Activated CD4-positive, alpha-beta T cell treated with anti-CD3 and anti-CD28 coated beads for 24 hours (primary cell): ENCODE measurements at places on chromosomes 7 and 10.

DNA sequence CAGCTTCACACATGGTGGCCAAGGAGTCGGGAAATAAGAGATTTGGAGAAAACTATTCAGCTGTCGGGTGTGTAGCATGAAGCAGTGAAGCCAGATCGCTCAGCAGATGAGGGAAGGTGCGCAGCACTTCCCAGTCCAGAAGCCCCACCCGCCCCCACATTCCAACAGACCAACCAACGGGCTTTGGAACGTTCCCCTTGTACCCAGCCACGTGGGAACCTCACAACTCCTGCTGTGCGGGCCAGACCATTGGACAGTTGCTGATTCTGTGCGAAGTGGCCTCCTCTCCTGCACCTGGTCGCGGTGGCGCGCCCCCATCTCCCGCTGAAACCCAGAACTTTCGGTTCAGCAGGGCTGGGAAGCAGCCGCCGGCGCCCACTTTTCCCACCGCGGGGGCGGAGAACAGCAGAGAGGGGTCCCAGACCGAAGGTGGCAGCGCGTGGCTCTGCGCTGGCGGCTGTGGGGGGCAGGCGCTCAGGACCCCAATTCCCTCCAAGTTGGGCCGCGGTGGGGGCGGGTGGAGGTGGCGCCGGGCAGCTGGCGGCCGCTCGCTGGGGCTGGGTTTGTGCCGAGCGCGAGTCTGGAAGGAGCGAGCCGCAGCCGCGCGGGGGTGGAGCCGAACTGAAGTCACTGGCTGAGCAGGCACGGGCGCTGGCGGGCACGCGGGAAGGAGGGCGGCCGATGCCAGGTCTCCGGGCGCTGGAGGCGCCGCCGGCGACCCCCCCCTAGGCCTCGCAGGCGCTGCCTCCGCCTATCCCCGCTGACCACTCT is 1301.5 kb upstream of the SORCS1 start:
- no peak for DNase-seq

DNA sequence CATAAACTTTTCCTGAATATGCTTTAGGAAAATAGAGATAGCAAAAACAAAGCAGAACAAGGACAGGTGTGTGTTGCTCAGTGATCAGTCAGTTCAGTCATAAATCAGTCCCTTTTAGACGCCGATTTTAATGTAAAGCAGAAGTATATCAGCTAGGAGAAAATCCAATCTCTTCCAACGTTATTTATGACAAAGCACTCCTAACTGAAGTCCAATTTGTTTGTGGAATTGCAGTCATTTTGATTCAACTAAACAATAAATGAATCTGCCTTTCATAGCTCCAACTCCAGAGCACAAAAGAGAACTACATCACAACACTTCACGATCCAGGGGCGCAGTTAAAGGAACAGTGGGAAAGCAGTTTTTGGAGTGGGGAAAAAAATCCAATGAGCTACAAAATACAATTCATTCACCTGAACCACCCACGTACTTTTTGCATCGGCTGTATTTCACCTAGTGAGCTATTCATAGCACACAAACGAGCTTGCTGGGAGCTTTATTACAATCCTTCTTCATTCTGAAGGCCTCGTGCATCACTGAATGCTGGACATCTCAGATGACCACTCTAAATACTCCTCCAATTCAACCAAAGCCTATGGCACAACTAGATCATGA is 151.3 kb downstream of the LRRN3 start:
- no peak for DNase-seq

- DNase-seq, result no peak
Observed at GRCh38 chr7:55539380-55539779, 32.9 kb downstream of the VOPP1 start.

GRCh38 chr10:56880606-56881005 is 519.5 kb upstream of the ZWINT start:
- no peak for DNase-seq

DNA sequence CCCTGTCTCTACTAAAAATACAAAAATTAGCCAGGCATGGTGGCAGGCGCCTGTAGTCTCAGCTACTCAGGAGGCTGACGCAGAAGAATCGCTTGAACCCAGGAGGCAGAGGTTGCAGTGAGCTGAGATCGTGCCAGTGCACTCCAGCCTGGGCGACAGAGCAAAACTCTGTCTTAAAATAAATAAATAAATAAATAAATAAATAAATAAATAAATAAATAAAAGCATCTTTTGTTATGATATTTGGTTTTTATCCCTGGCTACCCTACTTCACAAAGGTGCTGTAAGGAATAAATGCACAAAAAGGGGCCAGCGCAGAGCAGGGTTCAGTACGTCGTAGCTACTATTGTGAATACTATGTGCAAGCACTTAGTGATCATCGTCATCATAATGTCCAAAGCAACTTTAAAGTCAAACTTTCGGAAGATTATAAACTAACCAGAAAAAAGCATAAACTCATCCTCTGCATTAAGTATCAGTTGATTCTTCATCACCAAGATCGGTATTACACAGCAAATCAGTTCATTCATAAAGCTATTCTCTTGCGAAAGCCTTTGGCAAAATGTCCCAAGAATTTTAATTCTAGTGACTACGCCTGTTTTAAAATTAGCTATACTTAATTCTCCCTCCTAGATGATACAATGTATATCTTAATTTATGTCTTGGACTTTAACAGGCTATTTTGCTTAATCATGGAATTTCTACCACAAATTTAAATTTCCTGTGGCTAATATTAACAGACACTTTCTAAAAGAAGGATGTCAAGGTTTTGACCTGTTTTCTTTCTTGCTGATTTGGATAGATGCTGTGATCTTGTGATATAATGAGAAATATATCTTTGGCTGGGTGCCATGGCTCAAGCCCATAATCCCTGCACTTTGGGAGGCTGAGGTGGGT is 7.6 kb upstream of the NFE2L3 start:
- DNase-seq, result no peak

DNA sequence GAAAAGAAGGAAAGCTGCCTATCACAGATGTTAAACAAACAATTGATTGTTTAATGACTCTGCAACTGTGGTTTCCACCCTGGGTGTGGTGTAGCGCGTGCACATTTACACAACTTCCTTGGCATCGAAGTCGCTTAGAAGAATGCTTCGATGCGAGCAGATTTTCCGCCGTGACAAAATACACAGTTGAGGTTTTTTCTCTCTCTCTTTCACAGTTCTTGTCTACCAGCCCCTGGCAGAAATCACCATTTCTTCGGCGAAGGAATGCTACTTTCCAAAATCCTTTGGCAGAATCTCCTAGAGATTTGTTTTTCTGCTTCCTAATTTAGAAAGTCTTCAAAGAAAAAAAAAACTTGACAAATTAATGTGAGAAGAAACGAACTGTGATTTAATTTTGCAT is 70.7 kb upstream of the C1QL3 start:
- no peak for DNase-seq

- DNase-seq, result no peak
Observed at GRCh38 chr10:74887614-74888284, 61.3 kb downstream of the KAT6B start.

- DNase-seq, result no peak
Observed at GRCh38 chr7:50713123-50713965, 69.4 kb downstream of the GRB10 start.

- DNase-seq, result no peak
Observed at GRCh38 chr10:6035101-6035834, 26.9 kb downstream of the IL2RA start.

- no peak for DNase-seq
Observed at GRCh38 chr10:66924674-66925345, 1.0 kb upstream of the LRRTM3 start.

DNA sequence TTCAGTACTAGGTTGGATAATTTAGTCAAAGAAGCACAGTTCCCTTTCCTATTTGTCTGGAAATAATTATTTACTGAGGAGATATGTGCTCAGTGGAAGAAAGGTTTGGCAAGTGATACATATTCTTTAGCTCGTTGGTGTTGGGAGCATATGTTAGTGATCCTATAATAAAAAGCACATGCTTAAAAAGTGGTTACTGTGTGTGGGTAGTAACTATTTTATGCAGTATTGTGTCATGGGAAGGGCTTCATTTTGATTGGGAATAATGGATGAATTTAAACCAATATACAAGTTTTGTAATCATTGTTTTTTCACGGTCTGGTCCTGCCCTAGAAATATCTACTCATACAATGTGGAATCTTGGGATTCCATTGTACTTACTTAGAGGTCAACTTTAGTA is 188.7 kb upstream of the PPP1R3A start:
- no peak for DNase-seq

DNA sequence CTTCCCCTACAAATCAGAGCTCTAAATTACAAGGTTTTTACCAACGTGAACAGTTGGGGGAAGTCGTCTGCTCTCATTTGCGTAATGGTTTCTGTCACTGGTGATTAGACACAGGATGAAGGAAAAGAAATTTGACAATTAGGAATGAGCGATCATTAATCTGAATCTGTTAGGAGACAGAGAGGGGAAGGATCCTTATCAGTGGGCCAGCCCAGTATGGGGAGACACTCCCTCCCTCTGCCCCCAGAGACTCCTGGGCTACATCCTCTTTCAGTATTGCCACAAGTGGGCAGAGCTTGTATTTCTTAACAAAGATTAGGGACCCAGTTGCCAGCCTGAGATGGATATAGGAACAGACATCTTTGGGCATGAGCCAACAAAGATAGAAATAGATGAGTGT is 15.5 kb downstream of the HIF1AN start:
- no peak for DNase-seq

GRCh38 chr7:141915565-141915964 is 634 bp upstream of the OR9A4 start:
- DNase-seq, result no peak
